NCI-H187 treated with DMSO at 0.1 percent for 48 hours (cell line): ENCODE measurements at places on chromosomes 5 and 9.

DNA sequence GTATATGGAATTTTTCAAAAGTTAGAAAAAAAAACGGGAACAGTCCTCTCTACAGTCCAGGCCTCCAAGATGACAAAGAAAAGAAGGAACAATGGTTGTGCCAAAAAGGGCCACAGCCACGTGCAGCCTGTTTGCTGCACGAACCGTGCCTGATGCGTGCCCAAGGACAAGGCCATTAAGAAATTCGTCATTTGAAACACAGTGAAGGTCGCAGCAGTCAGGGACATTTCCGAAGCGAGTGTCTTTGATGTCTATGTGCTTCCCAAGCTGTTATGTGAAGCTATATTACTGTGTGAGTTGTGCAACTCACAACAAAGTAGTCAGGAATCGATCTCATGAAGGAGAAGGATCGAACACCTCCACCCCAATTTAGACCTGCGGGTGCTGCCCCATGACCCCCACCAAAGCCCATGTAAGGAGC is 37.4 kb downstream of the HMGCR start:
- DNase-seq, result no peak

DNA sequence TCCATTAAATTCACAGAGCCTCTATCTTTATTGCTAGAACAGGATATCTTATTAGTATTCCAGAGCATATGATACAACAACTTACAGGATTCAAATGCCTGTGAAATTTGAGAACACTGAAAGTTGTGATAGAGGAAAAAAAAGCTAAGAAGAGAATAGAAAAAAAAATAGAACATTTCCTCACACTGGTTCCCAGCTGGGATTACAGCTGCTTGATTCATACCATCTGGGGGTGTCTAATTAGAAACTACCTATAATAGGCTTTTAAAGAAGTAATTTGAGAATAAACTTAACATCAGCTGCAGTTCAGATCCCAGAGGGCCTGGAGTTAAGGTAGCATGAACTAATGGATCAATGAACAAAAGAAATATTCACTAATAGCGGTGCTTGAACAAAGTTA is 922.0 kb downstream of the CDH12 start:
- DNase-seq, result no peak

DNA sequence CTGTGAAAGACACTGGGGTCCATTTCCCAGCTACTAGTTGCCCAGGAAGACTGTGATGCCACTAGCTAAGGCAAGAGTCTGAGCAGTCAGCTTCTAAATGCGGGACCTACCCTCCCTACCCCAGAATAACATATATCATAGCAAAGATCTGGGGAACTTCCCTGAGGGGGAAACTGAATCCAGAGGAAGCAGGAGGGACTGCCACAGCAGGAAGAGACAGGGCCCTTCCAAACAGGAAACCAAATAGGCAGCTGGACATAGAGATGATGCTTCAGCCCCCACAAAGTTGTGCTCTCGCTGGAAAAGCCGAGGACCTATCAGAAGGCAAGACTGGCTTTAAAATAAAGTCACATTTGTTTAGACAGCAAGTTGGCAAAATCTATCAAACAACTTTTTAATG is 51.1 kb downstream of the KLHL3 start:
- DNase-seq, result no peak

GRCh38 chr9:92760494-92760893 is 4.1 kb downstream of the BICD2 start:
- DNase-seq, result no peak

GRCh38 chr9:93231121-93231694 is 47.3 kb downstream of the WNK2 start:
- no peak for DNase-seq

GRCh38 chr5:78612227-78613150 is 36.1 kb downstream of the LHFPL2 start:
- no peak for DNase-seq

- no peak for DNase-seq
These were observed 78.7 kb upstream of the ASS1 start for GRCh38 chr9:130366072-130366471.

DNA sequence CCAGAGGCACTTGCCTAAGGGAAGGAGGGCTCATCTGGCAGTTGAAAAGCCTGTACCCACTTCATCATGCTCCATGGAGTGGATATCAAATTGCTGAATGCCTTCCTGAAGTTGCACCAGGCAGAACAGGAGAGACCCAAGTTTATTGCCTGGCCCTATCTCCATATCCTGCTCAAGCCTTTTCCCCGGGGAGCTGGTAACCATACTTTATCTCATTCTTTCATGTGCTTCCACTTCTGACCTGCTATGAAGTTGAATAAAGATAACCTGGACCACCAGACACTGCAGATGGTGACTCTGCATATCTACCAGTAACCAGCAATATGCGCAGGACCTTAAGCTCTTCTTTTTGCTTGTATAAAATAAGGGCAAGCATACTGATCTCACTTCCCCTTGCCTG is 1397.5 kb upstream of the CDH6 start:
- DNase-seq, result no peak

DNA sequence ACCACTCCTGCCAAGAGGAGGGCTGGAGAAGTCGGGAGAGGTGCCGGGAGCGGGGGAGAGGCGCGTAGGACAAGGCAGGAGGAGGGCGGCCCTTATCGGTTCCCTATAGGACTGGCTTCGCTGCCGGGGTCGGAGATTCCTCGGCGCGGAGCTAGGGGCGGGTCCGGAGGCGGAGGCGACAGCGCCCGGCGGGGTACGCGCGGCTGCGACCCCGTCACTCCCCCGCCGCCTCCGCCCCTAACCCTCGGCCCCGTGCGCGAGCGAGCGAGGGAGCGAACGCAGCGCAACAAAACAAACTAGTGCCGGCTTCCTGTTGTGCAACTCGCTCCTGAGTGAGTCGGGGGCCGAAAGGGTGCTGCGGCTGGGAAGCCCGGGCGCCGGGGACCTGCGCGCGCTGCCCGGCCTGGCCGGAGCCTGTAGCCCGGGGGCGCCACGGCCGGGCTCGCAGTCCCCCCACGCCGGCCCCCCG is 2.0 kb downstream of the GLIS3 start:
- DNase-seq, result no peak
